ENCODE measurements at places on chromosomes 7 and 10.

DNA sequence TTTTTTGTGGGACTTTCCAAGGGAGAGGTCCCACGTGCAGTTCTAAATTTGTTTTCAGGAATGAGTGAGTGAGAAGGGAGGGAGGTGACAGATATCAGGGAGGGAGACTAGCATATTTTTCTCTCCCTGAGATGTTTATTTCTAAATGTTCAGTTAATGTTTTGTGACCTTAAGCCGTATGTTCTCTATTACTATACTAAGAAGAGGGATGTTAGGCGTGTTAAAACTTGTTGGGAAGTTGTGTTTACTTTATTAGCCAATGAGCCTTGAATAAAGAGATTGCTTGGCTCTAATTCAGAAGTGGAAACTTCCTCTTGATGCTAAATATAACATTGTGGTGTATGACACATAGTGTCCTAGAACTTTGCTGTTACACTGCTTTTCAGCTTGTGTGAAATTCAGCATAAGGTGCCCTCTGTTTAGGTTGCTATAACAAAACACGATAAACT is 37.3 kb downstream of the DNAH11 start:
- DNase-seq: no peak

- no peak for DNase-seq
Observed at GRCh38 chr10:123272171-123272570, 118.0 kb downstream of the BUB3 start.

DNA sequence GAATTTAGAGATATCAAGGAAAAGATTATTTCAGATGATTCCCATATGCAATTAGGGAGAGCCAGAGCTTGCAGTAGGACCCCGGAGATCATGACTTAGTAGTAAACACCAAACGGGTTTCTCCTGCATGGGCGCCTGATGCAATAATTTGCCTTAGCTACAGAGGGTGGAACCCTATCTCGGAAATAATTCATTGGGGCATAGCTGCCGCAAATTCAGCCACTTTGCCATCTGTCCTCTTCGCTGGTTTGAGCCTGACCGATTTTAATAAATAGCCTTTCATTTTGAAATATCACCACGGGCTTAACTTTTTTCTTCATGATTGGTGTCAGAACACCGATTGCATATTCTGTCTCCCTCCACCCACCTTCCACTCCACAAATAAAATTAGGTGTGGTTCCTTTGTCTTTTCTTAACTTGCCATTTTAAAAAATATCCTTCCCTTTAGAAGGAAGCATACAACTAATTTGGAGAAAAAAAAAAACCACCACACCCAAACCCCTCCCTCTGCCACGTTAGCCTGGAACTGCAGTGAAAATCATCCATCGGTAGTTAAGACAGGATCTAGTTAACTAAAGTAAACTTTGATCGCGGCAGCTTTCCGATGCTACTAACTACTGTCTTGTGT is 1.4 kb downstream of the GARS1 start:
- no peak for DNase-seq

GRCh38 chr10:92593619-92594588 is 974 bp downstream of the KIF11 start:
- DNase-seq: no peak

- DNase-seq: no peak
Observed at GRCh38 chr7:55966851-55967250, 2.5 kb downstream of the NIPSNAP2 start.

GRCh38 chr7:22305706-22306105 is 51.2 kb downstream of the RAPGEF5 start:
- DNase-seq: no peak

GRCh38 chr7:71987200-71987767 is 424.9 kb downstream of the CALN1 start:
- DNase-seq: no peak

- DNase-seq: peak; percentile 10
Observed at GRCh38 chr7:28078036-28078901, 102.3 kb downstream of the JAZF1 start.

DNA sequence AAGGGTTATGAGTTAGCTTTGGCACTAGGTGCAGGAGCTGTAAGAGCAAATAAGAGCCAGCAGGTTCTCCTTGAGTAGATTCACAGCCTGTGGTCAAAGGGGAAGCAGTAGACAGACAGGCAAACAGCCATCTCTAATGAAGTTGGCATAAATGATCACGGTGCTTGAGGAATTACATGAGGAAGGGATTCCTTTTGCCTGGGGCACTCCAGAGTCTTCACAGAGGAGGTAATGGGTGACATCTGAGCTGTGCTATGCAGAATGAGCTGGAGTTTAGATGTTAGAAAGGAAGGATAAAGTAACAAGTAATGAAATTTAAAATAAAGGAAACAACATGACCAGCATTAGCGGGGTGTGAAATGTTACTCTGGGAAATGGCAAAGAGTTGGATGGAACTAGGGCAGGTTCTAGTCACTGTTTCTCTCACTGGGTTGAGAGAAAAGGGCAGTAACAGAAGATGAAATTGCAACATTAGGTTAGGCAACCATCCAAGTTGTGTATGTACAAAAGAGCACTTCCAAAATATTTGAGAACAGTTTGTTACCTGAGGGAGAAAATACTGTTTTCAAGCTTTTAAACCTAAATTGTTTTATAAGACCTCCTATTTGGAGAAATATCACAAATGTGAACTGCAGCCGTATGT is 613.8 kb downstream of the PHTF2 start:
- DNase-seq: no peak

Data from GM12891 (cell line).